ENCODE measurements at places on chromosomes 6 and 20.

DNA sequence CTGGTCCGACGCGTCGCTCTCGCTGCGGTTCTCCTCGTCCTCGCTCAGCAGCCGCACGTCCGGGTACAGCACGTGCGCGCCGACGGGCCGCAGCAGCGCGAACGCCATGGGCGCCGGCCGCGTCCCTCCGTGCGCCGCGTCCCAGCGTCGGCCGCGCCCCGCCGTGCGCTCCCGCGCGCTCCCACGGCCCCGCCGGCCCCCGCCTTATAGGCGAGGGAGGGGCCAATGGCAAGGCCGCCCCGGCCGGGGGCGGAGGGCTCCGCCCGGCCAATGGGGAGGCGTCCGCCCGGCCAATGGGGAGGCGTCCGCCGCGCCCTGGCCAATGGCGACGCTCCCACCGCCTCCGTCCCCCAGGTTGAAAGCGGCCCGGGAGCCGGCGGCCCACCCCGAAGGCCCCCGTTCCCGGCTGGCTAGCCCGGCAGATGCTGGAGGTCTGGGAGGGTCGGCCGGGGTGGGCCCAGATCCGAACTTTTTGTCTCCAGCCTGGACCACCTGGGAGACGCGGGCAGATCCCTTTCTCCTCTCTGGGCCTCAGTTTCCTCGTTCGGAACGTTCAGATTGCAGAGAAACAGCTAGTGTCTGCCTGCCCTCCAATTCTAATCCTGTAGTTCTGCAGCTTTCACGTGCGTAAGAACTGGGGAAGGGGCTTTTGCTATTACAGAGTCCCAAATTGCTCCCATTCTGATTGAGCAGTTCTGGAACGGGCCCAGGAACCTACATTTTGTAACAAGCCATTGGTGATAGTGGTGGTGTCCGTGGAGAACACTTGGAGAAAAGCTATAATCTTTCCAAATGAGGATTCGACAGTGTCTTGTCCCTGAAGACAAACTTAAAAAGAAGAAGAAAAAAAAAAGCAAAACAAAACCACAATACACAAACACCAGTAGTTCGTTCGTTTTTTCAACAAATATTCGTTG lies at the start of gene TCF15:
Gene TCF15, minus strand, starts transcription at position 180 of the 917 bp plus-strand sequence. Its CDS starts 72 bp downstream, at position 108.
- DNase-seq, result no peak

DNA sequence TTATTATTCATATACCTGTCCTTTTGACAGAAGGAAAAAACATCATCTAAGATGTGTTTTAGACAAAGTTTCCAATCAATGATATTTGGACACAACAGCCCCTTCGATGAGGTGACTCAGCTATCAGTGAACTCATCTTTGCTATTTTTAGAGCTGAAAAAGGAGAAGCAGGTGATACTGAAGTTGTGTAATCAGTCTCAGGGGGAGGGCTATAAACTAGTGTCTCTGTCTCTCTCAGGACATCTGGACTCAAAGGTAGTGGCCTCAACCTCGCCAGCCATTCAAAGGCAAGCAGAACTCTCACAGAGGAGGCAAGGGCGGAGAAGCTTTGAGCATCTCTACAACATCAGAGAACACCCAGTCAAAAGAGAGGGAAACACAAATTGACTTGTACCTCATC lies 135.4 kb downstream of the BFSP1 start:
- no peak for DNase-seq

GRCh38 chr20:63234693-63235398 lies 859 bp upstream of the BIRC7 start:
- DNase-seq, result no peak

GRCh38 chr20:42589976-42590639 lies 599.6 kb downstream of the PTPRT start:
- DNase-seq, result no peak

DNA sequence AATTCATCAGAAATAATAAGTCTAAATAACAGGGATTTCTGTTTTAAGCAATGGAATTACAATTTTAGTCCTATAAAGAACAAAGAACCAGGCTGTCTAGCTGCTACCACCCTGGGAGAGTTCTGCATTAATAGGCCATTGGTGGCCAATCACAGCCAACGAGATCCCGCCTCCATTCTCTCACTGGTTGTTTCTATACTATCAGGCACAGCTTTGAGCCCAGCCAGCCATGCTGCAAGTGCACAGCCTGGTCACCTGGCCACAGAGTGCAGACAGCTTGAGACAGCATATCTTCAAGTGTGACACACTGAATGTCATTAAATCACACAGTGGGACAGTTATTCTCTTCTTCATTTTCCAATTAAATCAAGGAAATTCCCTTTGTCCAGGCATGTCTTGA lies 16.1 kb upstream of the RAB22A start:
- no peak for DNase-seq

DNA sequence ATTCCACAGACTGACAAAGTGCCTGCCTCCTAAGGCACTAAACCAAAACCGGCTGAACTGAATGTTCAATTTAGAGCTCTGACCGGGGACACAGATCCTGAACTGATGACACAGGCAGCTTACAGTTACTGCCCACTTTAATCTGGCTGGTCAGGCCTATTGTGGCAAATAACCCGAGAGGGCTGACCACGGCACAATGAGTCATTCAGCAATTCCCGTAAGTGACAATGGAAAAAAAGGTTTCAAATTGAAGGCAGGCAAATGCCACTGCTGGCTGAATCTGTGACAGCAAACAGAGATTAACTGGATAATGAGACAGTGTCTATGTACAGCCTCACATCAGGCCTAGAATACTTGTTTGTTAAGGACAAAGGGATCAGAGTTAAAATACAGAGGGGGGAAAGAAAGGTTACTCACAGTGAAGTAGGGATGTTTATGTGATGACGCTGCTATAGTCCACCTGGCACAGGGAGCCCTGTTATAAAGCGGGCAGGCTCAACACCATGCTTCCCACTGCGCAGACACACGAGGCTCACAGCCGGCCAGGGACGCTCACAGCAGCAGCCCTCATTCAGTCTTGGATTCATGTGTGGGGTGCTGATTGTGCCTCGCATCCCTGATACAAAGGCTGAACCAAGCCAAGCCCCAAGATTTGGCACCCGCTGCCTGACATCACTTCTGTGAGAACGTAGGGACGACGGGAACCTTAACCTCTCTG lies 54.4 kb downstream of the RTN4IP1 start:
- peak; percentile 43 for DNase-seq

GRCh38 chr6:96157018-96157565 lies 141.3 kb downstream of the FUT9 start:
- no peak for DNase-seq

- no peak for DNase-seq
These were observed 157.7 kb downstream of the GJA1 start for GRCh38 chr6:121593011-121593641.

GRCh38 chr20:19493794-19494495 lies 264.1 kb upstream of the RIN2 start:
- DNase-seq, result no peak

DNA sequence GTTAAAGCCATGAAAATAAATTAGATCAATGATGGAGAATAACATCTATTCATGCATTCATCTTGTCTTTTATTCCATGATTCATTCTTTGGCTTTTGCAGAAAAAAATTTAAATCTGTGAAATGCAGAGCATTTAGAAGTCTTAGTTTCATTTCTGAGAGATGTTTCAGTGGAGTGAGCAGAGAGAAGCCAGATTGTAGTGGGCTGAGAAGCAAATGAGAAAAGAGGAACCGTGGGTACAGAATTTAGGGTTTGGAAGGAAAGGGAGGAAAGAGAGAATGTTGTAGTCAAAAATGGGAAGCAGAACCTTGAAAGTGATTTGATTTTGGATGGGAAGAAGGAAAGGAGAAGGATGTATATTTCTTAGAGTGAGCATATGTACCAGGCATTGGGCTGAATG lies 260.3 kb upstream of the MAN1A1 start:
- DNase-seq, result no peak

- no peak for DNase-seq
These were observed 4.7 kb downstream of the CCN2 start for GRCh38 chr6:131946404-131946991.

DNA sequence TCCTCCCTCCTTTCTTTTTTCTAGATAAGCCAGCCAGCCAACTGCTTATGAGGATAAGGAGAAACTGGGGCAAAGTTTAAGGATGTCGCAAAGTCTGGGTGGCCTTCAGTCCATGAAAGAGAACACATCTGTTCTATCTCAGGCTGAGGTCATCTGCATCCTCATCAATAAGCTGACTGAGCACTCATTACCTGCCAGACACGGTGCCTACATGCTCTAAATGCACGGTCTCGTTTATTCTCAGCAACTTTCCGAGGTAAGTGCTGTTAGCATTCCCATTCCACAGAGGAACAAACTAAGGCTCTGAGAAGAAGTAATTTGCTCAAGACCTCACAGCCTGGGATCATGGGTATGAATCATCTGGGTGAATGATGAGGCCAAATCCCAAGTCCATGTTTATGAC lies 133.1 kb downstream of the BCAS1 start:
- no peak for DNase-seq

DNA sequence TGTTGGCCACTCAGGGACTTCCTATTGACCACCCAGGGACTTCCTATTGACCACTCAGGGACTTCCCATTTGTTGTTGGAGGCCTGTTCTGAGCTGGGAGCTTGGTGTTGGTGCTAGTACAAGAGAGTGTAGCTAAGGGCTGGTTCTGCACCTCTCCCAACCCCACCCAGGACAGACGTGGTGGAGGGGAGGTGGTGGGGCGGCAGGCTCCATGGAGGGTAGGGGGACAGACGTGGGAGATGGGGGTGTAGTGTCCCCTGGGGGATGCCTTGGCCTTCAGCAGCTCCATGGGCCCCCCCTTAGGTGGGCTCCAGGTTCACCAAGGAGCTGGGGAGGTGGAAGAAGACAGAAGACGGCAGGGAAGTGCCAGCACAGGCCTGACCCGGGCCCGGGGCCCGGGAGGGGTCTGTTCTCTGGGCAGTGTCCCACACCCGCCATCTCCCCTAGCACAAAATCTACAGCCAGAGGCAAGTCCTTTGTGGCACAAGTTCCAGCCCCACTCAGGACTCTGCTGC lies 33.9 kb downstream of the CHRNA4 start:
- no peak for DNase-seq

- no peak for DNase-seq
These were observed 868 bp upstream of the SLC2A4RG start for GRCh38 chr20:63738687-63739129.

GRCh38 chr20:48211238-48211637 lies 426.0 kb upstream of the SULF2 start:
- DNase-seq, result no peak

DNA sequence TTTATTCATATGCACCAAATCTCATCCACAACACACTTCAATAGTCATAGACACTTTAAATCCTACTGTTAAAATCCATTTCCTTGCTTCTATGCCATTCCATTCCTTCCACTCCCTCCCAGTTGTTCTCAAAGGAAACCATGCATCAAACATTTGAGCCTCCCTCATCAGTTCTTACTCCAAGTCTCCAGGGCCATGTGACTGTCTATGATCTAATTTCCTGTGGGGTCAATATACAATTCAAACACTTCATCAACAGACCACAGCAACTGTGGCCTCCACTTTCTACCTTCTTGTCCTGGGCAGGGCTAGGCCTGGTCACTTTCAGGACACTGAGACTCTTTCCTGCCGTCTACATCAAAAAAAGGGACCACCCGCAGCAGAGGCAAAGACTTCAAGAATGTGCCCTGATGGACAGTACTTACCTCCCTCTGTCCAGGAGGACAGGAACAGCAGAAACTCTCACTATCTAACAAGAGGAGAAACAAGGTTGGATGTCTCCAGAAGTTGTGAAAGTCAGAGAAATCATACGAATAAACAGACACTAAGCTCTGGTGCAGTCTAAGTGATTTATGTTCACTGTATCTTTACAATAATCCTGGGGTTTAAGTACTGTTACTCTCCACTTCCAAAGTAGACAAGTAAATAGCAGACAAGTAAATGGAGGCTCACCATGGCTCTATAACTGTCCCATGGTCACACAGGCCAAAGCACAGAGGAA lies 160.2 kb downstream of the QRSL1 start:
- no peak for DNase-seq

- DNase-seq, result no peak
These were observed 10.7 kb downstream of the SDC4 start for GRCh38 chr20:45337367-45338120.

- DNase-seq, result no peak
These were observed 9.8 kb downstream of the RIMS4 start for GRCh38 chr20:44800391-44801046.

GRCh38 chr6:26576929-26577719 lies 19.6 kb upstream of the ABT1 start:
- no peak for DNase-seq

DNA sequence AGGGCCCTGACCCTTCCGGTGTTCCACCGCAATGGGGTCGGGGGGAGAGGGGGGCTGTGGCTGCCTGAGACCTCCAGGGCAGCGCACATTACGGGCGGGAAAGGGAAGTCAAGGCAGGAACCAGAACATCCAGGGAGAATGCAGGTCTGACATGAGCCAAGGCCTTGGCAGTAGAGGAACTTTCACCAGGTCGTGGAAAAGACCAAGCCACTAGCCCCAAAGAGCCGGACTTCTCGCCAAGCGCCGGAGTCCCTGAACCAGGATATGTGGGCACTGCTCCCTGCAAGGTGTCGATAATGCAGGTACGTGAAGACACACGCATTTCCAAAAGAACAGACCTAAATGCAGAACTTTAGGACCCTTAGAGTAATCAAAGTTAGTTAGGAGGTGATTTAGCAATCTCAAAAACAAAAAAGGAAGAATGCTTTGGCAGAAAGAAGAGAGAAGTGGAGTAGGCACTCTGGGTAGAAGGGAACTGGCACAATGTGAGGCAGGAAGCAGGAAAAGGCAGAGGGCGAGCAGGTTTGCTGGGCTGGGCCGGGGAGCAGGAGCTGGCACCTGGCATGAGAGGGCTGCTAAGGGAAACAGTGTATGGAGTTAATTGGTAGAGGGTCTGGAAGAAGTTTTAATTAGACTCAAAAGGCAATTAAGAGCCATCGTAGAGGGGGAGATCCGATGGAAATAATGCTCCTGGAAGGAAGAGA lies 14.3 kb downstream of the POU3F2 start:
- DNase-seq, result no peak

DNA sequence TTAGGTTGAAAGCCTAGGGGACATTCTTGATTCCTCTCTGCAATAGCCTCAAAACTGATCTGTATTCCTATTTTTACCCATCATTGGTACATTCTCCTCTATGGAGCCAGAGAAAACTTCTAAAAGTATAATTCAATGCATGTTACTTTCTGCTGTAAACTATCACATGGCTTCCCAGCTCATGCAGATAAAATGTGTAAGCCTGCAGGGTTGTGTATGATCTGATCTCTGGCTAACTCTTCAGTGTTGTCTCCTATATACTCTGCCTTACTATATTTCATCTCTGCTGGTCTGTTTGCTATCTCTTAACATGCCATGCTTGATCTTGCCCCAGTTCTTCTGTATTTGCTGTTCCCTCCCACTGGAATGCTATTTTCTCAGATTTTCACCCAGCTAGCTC lies 323.3 kb upstream of the RSPO3 start:
- DNase-seq, result no peak

- DNase-seq, result no peak
These were observed 267.5 kb downstream of the SMOC2 start for GRCh38 chr6:168708526-168708925.

- no peak for DNase-seq
These were observed 114.3 kb upstream of the DST start for GRCh38 chr6:56756791-56757587.

DNA sequence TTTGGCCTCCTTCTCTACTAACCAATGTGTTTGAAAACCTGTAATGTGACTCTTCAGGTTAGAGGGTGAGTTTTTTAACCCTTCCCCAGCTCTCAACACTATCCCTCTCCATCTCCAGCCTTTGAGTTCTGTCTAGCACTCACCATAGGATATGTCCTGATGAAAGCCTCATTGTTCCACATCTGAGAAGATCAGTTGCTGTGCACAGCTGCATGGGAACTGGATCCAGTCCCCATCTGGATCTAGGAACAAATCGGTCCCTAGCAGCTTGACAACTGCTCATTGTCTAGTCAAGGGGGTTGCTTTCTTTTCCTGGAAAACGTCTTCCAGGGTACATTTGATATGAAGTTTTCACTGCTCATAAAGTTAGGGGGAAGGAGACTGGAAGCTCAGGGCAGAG lies 45.4 kb upstream of the AGPAT4 start:
- no peak for DNase-seq
